ENCODE measurements at places on chromosomes 2 and 18.

- DNase-seq: no peak
Observed at GRCh38 chr2:37080689-37081088, 3.5 kb downstream of the HEATR5B start.

DNA sequence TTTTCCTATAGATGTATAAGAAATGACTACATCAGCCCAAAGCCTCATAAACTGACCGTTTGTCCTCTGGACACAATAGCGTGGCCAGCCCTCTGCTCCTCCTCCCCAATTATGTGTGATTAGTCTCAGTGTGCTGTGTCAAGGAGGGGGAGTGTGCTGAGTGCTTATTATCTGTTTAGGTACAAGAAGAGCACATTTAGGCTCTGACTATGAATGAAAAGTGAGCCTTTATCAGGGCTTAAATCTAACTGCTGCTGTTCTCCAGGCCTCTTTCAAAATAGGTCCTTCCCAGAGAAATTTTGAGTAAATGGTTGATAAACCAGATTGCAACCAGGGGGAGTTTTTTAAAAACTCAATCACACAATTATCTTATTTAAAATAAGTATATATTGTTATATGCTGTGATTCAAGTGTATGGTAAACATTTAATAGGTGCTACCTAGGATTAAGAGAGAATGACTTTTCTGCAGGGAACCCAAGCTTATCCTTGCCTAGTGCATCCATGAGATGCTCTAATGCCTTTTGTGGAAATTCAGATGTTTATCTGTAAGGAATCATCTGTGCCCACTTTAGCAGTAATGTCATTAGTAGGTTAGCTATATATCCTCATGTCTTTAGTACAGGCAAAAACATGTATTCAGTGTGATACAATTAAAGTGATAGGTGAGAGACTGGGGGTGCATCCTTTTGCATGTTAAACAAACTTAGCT lies 168.7 kb upstream of the SIX3 start:
- DNase-seq: no peak

- DNase-seq: no peak
Observed at GRCh38 chr18:5951515-5952091, 56.3 kb upstream of the TMEM200C start.

DNA sequence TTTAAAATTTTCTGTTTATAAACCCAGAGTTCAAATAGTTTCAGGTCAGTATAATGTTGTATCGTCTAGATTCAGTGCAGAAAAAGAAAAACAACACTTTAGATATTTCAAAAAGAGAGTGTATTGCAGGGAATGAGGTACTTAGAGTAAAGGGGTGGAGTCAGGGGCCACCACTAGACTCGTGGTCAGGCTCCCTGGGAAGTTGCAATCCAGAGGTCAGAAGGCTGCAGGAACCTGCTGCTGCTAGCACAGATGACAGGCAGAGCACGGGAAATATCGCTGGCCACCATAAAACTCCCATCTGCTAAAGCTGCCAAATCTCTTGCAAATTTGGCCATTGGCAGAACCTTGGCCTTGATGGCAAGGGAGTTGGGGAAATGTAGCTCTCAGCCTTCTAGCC lies 64.6 kb downstream of the THNSL2 start:
- no peak for DNase-seq

DNA sequence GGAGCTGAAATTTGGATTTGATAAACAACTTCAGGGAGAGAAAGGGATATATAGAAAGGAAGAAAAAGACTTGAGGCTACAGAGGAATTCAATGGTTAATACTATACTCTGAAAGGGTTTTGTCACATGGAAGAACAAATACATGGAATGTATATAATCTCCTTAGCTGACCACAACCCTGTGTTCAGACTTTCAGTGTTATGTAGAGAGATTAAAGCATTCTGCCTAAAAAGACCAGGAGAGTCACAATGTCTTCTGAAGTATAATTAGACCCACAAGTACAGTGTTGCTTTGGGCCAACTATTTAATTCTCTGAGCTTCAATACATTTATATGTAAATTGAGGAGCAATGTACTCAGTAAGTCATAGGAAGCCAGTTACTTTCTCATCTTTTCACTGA lies 123.8 kb upstream of the FSHR start:
- no peak for DNase-seq
